ENCODE measurements at places on chromosomes 6 and 20.

GRCh38 chr20:63837479-63837878 lies 6.4 kb upstream of the ZBTB46 start:
- no peak for DNase-seq

DNA sequence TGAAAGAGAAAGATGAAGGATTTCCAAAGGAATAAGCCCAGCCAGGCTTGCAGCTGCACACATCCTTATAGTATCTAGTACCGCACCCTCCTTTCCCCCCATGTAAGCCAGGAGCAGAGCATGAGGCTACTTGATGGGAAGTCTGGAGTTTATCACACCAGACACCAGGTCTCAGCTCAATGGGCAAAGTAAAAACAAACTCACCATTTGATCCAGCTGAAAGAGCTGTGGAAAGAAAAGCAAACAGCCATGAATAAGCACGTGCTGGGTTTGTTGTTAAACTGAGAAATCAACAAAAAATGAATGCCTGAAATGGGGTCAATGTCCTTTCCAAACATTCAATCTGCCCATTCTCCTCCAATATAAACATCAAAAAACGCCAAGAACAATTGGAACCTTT lies 50.6 kb upstream of the MAP7 start:
- no peak for DNase-seq

- DNase-seq, result no peak
Observed at GRCh38 chr6:156825475-156825874, 48.3 kb downstream of the ARID1B start.

DNA sequence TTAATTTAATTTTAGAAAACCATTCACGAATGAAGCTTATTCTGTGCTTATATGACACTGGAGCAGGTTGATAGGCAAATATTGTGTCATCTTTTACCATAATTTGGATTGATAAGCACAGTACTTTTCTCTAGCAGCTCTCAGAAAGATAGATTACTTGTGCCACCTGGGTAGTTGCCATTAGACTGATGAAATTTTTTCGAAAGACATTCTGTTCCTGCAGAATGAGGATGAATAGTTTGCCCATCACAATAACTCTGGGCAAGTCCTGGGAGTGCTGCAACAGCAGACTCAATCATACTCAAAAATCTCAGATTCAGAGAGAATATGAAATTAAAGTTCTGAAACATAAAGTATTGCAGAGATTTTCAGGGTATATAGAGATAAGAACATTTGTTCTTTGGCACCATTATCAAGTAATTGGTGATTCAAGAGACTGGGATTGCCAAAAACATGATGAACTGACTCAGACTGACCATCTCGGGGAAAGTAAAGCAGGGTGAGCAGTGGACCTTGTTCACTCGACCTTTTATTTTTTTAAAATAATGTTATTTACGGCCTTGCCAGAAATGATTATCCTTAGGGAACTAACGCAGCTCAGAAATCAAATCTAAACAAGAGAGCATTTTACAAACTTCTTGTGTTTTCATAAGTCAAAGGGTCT lies 65.8 kb upstream of the PTCHD4 start:
- DNase-seq, result no peak

DNA sequence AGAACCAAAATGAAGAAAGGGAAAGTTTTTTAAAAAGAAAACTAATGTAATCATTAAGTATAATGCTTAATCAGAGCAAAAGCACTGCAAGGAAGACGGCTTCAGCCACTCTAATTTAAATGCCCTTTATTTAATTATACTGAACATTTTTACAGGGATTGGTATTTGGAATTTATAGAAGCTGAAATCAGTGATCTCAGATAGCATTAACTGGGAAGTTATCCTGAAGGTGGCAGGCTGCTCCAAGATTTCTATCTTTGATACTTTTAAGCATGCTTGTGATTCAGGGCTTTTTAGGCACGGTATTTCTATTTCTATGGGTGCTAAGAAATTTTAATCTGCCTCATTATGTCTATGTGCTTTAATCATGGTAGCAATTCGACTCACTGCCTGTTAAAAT lies 1.3 kb upstream of the NDUFAF4 start:
- no peak for DNase-seq
